ENCODE measurements at places on chromosomes 5 and 9.

GRCh38 chr5:55625913-55626312, 86.2 kb downstream of the SLC38A9 start:
- no peak for DNase-seq

DNA sequence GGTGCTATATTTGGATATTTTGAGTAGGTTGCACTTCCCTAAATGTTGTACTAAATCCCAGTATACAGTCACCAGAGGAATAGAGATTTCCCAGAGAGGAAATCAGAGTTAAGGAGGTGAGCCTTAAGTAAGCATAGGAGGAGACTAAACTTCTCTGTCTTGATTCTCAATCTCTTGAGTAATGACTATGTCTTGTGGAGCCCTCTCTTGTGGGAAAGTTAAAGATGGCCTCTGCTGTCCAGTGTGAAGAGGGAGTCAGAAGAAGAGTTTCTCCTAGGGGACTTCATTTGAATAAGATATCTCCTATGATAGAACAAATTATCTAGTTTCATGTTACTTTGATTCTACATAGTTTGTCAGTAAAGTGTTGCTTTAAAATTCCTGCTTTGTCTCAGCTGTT, 502.5 kb downstream of the PDE4D start:
- no peak for DNase-seq

DNA sequence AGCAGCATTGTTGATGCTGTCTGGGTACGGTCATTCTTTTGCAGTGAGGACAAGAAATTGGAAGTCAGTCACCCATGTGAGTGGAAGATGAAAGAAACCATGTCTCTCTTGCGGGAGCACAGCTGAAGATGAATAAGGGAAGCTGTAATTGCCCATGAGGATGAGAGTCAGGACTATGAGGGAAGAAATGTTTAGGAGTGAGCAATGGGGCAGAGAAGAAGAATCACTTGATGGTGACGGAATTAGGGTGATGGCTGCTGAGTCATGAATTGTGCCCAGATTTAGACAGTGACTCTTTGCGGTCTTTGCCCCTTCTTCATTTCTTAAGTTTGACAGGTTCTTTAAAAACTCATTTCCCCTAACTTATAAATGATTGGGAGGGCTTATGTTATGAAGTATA, 183.3 kb downstream of the MAST4 start:
- no peak for DNase-seq

GRCh38 chr5:126339215-126339805, 83.9 kb upstream of the GRAMD2B start:
- DNase-seq, result peak; percentile 27

DNA sequence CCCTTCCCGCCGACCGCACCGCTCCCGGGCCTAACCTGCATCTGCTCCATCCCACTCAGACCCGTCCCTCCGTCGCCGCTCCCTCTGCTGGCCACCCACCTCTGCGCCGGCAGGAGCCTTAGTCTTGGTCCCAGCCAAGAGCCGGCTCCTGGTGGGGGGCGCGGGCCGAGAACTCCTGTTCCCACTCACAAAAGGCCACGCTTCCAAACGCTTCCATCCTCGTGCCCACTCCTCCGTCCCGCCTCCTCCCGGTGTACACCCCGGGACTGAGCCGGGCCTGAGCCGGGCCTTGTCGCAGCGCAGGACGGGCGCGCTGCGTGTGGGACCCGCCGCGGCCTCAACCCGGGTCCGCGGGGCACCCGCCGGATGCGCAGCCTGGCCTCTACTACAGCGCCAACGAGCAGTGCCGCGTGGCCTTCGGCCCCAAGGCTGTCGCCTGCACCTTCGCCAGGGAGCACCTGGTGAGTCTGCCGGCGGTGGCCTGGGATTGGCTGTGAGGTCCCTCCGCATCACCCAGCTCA, 7.5 kb downstream of the ADAMTS13 start:
- DNase-seq, result peak; percentile 66

DNA sequence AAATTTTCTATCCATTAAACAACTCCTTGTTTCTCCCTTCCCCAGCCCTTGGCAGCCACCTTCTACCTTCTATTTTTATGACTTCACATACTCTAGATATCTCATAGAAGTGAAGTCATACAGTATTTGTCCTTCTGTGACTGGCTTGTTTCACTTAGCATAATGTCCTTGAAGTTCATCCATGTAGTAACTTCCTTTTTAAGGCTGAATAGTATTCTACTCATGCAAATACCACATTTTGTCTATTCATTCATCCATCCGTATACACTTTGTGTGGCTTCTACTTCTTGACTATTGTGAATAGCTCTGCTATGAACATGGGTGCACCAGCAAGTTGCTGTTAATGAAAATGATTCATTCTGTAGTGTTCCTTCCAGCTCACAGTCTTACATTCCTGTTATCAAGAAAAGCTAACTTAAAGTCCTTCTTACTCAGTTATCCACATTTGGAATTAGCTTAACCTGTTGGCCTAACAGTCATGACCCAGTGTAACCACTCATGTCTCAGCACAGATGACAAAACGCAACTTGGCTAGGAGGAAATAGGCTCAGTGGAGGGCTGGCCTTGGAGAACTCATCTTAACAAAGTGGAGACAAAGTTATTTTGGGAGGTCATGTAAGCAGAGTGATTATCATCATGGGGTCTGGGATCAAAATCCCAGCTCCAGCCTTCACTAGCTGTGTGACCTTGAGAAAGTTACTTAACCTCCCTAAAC, 129.7 kb upstream of the MAP3K1 start:
- DNase-seq, result no peak

DNA sequence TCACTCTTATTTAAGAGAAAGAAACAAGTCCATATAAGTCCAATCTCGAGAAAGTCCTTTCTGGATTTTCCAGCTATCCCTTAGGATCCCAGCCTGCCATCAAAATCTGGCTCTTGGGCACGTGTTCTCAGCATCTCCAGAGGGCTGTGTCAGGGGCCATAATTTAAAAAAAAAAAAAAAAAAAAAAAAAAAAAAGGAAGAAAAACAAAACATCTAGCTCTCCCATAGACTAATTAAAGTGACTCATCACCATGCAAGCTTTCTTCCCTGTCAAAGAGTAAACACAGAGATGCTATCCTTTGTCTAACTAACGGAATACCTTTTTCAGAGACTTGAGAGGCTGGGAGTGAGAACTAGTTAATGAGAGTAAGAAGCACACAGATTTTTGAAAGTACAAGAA, 44.9 kb upstream of the MYO10 start:
- DNase-seq, result no peak

DNA sequence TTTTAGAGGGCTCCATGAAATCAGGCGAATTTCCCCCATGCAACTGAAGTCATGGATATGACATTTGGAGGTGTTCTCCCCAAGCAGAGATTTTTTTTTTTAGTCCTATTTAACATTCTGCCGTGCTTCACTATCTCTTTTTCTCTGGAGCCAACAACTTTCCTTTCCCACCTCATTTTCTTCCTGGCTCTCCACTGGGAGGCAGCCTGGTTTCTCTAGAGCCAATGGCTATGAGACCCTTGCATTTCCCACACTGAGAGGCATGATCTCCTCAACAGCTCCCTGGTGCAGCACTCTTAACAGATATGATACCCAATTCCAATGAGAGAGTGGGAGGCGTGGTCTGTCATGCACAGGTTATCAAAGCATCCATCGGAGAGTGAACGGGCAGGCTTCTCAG, 310.8 kb downstream of the DRD1 start:
- no peak for DNase-seq

DNA sequence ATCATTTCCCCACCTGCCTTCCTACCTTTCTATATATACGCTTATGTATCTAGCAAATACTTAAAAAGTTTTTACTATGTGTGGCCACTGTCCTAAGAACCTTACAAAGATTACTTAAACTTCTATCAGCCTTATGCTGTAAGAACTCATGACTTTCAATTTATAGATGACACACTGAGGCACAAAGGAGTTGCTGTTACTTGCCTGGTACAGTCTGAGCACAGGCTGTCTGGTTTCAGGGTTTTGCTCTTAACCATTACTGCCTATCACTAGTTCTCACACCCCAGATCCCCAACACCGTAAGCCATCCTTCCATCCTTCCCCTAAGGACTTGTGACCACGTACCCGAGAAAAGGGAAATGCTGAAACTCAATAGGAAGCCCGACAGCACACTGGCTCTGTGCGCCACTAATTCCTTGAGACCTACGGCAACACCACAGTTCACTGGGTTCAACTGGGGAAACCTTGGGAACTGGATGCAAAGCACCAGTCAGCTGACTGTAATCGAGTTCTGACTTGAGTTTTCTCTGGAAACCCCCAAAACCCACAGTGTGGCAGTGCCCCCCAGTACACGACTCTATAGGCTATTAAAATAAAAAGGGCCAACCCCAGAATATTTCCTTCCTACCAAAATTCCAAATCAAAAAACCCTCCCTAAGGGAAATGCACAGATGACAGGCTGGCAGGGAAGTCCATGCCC, 56.0 kb downstream of the AUH start:
- DNase-seq, result no peak

GRCh38 chr5:69043655-69043996, 50.2 kb upstream of the SLC30A5 start:
- DNase-seq, result peak; percentile 15

DNA sequence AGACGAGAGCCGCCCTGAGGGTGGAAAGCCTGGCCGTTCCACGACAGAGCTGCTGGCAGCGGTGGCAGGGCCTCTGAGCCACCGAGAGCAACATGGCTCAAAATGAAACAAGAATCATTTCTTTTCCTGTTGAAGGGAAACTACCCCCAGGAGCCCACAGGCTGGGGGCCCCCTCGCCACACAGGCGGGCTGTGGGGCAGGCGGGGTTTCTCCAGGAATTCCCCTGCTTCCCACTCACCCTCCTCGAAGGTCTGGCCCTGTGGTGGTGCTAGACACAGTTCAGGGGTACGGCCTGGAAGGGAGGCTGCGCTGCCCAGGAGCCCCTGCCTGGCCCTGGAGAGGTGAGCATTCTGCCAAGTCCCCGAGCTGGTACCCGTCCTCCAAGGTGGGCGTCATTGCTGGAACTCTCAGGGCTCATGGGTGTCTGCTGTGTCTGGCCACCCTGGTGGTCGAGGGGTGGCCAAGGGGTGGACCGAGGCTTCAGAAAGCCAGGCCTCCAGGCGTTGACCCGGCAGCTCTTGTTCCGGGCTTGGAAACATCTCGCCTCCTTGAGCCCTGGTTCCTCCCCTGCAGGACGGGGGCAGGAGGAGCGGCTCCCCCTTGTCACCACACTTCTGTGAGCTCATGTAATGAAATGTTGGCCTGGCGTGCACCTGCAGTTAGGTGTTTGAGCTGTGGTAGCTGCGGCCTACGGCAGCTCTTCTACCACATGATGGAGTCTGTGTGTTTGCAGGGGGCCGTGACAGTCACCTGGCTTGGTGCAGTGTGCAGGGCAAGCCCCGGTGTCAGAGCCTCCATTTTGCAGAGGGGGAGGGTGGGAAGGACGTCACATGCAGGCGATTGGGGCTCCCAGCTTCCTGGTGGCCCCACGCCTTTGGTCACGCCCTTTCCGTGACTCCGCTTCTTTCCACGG, 65.3 kb downstream of the RXRA start:
- DNase-seq, result no peak

- DNase-seq, result no peak
These were observed 95.2 kb downstream of the CNTLN start for GRCh38 chr9:17229945-17230560.

- DNase-seq, result no peak
These were observed 175.1 kb upstream of the PITX1 start for GRCh38 chr5:135208903-135209721.

DNA sequence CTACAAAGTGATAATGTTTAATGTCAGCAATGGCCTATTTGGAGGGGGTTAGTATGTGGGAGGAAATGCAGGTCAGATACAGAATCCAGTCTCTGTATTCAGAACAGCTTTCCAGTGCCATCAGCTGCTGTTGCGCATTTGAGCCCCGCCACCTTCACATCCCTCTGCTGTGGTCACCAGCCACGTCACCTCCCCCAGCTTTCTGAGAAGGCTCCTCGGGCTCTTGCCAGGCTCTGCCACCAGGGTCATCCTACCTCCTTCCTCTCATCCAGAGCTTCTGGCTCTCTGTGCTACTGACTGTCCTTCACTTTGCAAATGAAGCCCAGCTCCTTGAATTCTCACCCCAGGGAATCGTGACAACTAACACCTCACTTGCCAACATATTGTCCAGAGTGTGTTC, 138.8 kb downstream of the PIK3R1 start:
- DNase-seq, result no peak

DNA sequence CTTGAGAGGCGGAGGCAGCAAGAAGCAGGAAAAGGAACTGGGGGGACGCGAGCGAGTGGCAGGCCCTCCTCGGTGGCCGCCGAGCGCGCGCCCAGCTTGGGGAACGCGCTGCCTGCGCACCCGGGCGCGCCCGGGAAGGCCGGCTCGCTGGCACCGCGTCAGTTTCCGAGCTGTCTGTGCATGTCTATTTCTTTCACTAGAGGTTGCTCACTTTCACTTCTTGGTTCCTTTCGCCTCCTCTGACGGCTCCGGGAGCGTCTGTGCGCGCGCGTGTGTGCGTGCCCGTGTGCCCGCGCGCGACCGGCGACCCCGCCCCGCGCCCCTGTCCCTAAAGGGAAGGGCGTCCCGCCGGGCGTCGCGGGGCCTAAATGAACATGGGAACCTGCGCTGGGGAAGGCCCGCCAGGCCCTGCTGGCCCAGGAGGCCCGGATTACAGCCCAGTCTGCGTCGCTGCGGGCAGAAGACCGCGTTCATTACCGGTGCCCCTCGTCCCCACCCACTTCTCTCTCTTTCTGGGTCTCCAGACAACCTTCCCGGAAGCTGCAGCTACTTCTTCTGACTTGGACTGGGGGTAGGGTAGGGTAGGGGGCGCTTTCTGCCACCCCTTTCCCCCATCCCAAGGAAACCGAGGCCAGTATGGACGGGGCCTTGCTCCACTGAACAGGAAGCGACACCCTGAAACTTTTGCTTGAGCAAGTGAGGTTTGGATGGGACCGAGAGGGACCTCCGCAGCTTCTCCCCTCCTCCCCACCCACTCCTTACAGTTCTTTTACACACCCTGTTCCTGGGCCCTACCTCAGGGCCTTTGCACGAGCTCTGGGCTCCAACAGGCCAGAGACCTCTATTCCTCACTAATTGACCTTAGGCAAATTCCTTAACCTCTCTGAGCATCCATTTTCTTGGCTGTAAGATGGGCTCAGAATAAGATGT, 205.8 kb upstream of the IER5L start:
- peak; percentile 91 for DNase-seq

GRCh38 chr5:138647261-138647788, 72.1 kb upstream of the HSPA9 start:
- no peak for DNase-seq

DNA sequence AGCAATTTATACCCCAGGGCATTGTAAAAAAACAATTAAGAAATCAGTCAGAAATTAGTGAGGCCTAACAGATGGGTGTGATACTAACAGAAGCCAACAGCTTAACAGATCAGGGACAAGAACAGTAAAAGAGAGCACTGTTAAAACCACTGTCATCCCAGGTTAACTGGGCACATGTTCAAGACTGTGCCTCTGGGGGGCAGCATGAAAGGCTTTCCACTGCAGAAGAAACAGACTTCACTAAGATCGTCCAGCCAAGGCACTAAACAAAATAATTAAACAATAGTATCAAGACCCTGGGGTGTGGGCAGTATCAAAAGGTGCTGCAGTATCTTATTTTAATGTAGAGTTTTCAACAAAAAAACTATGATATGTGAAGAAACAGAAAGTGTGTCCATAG, 43.5 kb downstream of the FBN2 start:
- no peak for DNase-seq

DNA sequence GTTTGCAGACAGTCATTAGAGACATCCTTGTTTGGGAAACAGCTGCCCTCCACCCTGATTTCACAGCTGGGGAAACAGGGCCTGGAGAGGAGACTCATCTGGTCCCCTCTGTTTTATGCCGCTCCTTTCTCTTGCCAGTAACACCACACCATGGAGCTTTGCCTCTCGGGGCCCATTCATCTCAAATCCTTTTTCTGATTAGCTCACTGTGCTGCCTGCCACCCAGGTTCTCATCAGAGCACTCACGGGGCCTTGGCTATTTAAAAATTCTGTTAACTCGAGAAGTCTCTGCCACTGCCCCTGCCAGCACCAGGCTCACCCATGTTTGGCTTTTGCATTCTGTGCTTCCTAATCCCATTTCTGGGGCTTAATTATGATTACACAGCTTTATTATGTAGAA, 36.8 kb upstream of the C5orf58 start:
- DNase-seq, result no peak

Measured in right kidney (tissue), 9 donors.